Central memory CD4-positive, alpha-beta T cell (primary cell): ENCODE measurements at places on chromosomes 11 and 22.

DNA sequence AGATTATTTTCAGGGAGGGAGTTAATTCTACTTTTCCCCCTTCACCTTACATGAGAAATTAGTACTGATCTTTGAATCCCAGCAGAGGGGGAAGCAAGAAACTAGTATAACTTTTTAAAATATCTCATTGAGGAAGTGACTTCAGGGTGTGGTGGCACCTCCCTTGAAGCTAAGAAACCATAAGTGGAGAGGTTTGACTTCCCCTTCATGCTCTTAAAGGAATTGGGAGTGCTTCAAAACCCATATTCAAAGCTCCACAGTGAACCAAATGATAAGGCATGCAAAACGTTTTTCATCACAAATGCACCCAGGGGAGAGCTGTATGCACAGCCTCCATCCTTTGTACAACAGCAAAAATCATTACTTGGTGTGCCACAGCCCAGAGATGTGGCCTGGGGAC is 540 bp downstream of the MS4A14 start:
- no peak for DNase-seq

GRCh38 chr11:235609-235996 is 539 bp downstream of the SIRT3 start:
- DNase-seq: peak; percentile 86

DNA sequence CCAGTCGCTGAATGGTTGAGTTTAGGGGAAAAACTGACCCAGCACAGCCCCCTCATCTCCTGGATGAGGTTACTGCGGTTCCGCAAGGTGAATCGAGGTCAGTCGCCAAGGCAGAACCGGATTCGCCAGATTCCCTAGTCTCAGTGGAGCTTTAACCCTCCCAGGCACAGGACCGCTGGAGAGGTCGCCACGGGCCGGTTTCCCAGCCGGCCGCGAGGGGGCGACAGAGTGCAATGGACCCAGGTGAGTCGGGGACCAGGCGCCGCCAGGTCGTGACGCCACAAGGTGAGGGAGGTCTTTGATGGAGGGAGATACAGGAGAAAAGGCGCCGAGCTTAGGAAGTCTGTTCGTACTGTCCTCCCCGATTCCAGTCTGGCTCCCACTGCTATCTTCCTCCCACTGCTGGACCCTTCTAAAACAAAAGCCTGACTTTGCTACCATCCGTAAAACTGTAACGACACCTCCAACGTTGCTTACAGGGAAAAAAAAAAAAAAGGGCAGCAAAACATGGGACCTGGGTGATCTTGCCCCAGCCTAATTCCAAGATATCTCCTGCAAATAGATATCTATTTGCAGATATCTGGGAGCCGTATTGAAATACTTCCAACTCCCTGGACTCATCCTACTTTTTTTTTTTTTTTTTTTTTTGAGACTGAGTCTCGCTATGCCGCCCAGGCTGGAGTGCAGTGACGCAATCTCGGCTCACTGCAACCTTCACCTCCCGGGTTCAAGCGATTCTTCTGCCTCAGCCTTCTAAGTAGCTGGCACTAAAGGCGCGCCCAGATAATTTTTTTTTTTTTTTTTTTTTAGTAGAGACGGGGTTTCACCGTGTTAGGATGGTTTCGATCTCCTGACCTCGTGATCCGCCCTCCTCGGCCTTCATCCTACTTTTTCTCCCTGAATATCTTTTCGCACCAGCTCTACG is 1.4 kb upstream of the GGA1 start:
- DNase-seq: peak; percentile 85

DNA sequence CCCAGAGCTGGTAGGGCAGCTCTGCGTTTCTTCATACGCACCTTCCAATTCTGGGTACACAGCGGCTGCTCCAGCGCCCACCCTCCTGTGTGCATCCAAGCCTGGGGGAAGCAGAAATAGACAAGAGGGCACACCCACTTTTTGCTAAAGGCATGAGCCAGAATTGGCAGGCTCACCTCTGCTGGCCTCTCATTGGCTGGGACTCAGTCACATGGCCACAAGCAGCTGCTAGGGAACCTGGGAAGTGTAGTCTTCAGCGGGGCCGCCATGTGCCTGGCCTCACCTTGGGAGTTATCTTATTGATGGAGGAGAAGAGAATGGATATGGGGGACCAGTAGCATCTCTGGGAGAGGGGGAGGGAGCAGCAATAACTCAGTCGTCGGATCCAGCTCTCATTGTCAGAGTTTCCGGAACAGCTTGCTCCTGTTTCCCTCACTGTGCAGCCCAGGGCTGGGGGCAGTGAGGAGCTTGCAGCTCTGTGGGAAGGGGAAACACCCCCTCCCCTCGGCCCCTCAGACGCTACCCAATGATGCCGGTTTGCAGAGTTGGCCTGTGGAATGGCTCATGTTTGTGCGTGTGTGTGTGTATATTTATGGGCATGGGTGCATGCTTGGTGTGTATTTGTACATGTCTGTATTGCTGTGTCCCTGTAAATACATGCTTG is 11.8 kb upstream of the MIEF1 start:
- DNase-seq: peak; percentile 71

- DNase-seq: no peak
Measured at GRCh38 chr11:2452321-2453012, 7.7 kb downstream of the KCNQ1 start.

- DNase-seq: peak; percentile 43
Measured at GRCh38 chr22:49827853-49828598, at the start of gene BRD1. TSS of gene BRD1 (minus strand) at chr22:49827873. CDS start at chr22:49824317, 3,556 bp downstream.

- peak; percentile 4 for DNase-seq
Measured at GRCh38 chr11:129722529-129722928, 93.1 kb upstream of the TMEM45B start.

DNA sequence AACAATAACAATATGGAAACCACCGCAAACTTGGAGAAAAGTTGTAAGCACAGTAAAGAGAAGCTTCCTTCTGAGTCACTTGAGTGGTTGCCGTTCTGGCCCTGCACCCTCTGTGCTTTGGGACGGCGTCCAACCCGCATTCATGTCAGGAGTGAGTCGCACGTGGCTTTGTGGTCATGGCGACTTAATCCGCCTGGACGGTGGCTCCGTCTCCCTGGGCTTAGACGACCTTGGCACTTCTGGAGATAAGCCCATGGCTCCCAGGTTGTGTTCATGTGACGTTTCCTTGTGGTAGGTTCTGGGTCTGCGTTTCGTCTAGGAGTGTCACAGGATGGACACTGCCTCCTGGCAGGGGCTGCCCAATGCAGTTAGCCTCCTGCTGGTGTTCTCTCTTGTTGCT is 40.5 kb downstream of the TPCN2 start:
- no peak for DNase-seq

GRCh38 chr11:104369761-104370160 is 205.8 kb upstream of the PDGFD start:
- DNase-seq: no peak

DNA sequence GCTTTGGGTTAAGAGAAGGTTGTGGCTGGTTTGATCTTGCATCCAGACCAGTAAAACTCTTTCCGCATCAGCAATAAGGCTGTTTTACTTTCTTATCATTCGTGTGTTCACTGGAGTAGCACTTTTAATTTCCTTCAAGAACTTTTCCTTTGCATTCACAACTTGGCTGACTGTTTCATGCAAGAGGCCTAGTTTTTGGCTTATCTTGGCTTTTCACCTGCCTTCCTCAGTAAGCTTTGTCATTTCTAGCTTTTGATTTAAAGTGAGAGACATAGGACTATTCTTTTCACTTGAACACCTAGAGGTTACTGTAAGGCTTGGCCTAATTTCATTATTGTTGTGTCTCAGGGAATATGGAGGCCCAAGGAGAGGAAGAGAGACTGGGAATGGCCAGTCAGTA is 144.5 kb downstream of the UVRAG start:
- no peak for DNase-seq

DNA sequence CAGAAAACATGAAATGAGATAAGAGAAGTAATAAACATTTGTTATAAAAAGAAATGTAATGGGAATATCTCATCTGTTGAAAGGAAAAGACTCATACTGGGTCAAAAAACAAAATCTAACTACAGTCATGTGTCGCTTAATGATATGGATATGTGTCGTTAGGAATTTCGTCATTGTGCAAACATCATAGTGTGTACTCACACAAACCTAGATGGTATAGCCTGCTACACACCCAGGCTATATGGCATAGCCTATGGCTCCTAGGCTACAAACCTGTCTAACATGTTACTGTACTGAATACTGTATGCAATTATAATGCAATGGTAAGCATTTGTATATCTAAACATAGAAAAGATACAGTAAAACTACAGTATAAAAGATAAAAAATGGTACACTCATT is 89.8 kb upstream of the ZC3H12C start:
- no peak for DNase-seq

DNA sequence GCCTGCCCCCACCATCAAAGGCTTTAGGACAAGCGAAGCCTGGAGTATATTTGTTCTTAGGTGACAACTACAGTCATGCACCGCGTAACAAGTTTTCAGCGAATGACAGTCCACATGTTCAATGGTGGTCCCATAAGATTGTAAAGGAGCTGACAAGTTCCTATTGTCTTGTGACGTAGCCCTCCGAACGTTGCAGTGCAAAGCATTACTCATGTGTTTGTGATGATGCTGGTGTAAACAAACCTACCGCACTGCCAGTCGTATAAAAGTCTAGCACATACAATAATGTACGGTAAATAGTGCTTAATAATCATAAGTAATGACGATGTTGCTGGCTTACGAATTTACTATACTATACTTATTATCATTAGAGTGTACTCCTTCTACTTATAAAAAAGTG is 41.3 kb downstream of the ADAMTS15 start:
- DNase-seq: no peak

- DNase-seq: no peak
Measured at GRCh38 chr11:9853929-9854552, 190.2 kb downstream of the SWAP70 start.

DNA sequence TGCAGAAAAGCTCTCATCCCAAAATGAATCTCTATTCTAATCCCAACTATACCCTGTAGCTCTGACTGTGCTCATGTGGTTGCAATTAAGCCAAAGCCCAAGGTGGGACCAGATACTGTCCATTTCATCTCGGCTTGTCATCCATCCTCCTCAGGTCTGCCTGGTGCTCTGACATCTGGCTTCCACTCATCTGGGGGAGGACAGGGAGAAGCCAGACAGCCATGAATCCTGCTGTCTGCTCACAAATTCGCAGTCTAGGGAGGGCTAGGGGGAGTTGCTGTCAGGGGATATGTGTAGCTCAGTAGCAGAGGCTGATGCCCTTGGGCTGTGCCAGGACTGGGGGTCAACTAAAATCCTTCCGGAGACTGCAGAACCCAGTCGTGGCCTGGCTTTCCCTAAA is 167.1 kb downstream of the ETS1 start:
- DNase-seq: no peak

DNA sequence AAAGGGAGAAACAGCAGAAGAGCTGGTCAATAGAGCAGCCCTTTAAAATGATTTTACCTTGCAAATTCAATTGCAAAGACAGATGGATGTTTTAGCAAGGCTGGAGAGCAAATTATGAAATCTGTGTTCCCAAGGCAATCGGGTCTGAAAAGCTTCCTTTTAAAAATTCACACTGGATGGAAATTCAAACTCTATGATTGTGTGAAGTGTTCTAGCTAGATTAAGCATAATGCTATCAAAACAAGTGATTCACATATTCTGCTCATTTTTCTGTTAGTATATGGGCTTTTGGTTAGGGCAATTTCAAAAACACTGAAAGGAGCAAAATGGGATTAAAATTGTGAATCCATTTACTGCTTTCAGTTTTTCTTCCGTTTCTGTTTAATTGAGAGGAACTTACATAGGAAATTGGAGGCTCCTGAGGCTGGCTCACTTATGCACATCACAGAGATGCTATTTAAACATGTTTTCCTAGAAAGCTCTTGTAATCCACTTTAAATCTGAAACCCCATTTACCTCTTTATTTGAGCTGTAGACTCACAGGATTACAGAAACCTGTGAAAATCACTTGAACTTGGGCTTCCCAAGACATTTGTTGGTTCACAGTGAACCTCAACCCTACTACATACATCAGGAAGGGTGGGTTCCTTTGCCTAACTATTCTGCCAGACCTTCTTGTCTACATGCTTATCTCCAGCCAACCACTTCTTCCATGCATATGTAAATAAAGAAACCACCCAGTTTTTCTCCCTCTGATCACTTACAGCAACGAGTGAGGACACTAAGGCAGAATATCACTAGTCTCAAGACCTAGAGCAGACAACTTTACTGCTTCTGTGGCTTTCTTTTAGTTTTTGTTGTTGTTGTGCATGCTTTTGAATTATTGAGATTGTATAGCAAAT is 201.9 kb upstream of the PITPNB start:
- DNase-seq: no peak

GRCh38 chr11:58127350-58127749 is 2.0 kb upstream of the OR9I1 start:
- DNase-seq: no peak

DNA sequence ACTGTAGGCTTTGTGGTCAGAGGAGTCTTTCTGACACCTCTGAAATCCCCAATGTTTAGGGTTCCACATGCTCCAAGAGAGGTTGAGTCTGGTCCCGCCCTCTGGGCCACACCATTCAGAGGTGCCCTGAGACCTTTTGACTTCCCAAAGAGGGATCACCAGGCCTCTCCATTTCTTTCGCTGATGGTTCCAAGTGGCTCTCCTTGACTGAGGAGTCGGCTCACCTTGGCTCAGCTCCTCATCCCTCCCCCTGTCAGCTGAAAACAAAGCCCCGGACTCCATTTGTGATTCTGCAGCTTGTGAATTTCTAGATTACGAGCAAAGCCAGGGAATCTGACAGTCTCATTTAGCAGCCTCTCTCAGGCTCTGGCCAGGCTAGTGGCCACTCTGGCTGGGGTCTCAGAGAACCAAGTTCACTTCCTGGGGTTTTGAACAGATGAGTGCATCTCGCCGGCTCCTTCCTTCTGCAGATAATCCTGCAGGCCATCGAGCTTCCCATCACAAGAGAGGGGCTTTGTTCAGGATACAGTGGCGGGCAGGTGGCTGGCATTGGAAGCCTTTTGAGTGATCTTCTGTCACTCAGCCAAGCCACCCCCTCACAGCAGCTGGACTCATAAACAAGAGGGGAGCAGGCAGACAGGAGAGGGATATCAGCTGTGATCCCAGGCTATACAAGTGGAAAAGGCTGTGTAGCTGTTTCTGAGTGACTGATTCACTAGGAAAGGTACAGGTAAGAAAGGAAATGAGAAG is 102.9 kb downstream of the TRIM29 start:
- no peak for DNase-seq

DNA sequence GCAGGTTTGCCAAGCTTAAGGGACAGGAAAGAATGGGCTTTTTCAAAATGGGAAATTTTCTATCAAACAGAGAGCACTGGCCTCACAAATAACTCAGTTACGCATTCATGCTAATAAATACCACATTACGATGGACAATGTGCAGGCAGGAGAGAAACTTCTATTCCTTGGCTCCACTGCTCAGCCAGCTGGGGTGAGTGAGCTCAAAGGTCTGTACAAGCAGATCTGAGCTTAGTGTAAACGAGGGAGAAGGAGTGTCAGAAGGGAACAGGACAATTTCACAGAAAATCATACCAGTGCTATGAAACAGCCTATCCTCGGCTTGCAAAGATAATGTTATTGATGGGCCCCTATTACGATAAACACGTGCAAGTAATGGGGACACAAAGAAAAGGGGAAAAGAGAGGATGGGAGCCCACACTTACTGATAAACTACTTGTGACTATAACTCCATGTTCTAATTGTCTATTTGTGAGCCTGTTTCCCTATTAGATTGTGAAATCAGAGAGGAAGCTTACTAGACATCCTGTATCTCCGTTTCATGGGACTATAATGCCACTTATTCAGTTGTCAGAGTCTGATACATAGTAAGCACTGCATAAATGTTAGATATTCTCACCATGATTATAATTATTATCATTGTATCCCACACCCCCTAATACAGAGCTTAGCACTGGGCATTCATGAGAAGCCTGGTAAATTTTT is 46.3 kb downstream of the AMOTL1 start:
- DNase-seq: no peak
